ENCODE measurements at places on chromosomes 6 and 20.

- DNase-seq = no peak
Observed at GRCh38 chr6:135323979-135324378, 142.9 kb downstream of the MYB start.

GRCh38 chr6:52482903-52483670 is 62.9 kb downstream of the EFHC1 start:
- no peak for DNase-seq

GRCh38 chr6:40692337-40692736 is 105.2 kb upstream of the LRFN2 start:
- no peak for DNase-seq

DNA sequence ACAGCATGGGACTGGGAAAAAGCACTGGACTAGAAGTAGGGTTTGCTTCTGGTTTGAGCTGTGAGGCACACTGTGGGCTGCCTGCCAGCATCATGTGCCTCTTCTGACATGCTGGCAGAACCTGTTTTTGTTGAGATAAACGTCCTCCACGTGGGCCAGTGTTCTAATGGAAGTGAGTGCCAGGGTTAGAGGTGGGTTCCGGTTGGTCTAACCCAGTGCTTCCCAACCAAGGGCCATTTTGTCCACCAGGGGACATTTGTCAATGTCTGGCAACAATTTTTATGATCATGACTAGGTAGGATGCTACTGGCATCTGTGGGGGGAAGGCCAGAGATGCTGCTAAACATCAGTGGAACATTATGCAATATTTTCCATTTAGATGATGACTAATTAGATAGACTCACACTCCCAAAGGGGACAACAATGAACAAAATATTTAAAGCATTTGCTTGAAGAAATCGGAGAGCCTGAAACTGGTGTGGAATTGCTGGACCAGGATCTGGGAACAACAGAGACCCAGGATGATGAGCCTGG is 7.8 kb upstream of the APMAP start:
- DNase-seq = no peak

- DNase-seq = no peak
Observed at GRCh38 chr20:16485401-16485800, 87.8 kb downstream of the KIF16B start.

DNA sequence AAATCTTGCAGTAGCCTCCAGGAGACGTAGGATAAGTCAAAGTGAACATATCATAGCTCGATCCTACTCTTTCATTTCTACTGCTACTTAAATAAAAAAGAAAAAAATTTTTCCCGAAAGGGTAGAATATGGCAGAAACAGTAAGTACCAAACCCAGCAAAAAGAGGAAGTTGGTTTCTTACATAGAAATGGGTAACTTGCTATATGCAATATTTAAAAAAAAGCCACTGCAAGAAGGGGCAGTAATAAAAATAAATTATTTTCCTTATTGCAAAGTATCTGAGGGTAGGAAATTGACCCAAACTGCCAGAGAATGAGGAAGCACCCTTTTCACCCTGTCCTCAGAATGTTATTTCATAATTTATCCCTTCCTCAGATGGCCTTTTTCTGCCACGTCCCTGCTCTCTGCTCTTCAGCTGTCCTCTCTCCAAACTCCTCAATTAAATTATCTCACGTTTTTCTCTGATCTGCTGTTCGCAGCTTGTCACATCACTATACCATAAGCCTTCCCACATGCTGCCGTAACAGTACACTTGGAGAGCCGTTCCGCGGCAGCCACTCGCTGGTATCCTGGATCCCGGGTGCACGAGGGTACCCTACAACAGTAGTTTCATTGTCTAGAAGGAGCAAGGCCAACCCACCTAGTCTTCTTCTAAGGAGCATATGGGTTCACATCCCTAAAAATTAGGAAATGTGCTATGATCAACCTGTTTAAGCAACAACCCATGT is 149.6 kb downstream of the BACH2 start:
- no peak for DNase-seq

GRCh38 chr20:38278131-38278530 is 17.6 kb upstream of the KIAA1755 start:
- no peak for DNase-seq

- no peak for DNase-seq
Observed at GRCh38 chr6:138092686-138093085, 14.5 kb downstream of the PERP start.

DNA sequence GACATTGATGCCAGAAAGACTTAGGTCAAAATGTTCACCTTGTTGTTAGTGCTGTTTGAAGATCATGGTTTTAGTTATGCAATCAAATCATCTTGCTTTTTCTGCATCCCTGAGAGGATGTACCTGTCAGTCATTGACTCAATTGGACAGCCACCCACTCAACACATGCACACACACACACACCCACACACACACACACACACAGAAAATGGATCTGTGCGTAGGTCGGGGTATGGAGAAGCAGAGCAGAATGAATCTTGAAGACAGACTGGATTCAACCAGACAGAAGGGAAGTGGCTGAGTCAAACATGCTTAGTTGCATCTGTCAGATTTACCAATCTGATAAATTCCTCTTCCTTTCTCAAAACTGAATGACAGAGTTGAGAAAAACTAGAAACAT is 19.1 kb upstream of the ZSCAN23 start:
- no peak for DNase-seq
